ENCODE measurements at places on chromosomes 5 and 9.

GRCh38 chr9:126975327-126976220 lies 61.0 kb downstream of the RALGPS1 start:
- no peak for DNase-seq

DNA sequence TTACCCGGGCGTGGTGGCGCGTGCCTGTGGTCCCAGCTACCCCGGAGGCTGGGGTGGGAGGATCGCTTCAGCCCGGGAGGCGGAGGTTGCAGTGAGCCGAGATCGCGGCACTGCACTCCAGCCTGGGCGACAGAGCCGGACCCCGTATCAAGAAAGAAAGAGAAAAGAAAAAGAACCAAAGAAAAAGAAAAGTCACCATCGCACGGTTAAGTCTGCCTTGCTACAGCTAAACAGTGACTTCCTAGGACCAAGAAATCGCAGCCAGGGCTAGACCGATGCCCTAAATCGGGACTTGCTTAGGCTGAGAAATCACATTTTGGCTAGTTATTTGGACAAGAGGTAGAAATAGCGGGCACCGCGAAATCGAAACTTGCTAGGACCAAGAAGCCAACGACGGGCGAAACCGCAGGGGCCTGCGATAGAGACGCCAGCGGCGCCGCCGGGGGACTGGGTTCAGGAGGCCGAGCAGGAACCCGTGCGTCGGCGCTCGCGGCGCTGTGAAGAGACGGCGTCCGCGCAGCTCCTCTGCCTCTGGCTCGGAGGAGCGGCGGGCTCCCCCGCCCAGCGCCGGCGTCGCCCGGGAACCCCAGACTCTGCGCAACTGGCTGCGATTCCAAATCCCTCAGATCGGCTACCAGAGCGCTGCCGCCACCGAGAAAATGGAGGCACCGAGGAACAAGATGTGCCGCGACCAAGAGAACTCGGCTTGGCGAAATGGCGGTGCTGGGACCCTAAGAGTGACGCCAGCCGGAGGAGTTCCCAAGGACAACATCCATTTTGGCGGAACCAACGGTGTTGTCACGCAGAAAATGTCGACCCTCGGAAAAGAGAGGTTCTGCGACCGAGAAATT lies 26.1 kb upstream of the ANXA2R start:
- DNase-seq, result peak; percentile 74

- no peak for DNase-seq
Measured at GRCh38 chr5:129356846-129357245, 103.3 kb upstream of the ADAMTS19 start.

DNA sequence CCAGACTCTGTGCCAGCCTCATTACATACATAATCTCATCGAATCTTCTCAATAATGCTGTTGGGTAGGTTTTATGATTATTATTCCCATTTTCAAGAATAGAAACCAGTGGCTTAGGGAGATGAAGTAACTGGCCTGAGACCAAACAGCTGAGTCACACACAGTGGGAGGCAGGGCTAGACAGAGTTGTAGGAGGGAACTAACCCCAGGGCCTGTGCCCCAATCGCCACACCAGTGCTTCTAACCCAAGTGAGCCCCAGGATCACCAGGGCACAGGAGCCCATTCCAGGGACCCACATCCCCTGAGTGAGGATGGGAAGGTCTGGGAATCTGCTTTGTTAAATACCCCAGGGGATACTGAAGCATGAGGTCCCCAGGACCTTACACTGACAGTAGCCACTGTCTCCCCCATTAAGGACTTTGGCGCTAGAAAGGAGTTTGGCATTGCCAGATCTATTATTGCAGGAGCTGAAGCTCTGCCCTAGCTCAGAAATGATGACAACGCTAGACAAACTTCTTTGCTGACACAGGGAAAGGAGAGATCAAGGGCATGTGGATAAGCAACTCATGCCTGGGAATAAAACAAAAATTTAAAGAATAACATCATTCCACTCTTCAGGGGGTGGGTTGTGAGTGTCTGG lies 63.8 kb upstream of the PPARGC1B start:
- DNase-seq, result peak; percentile 57

DNA sequence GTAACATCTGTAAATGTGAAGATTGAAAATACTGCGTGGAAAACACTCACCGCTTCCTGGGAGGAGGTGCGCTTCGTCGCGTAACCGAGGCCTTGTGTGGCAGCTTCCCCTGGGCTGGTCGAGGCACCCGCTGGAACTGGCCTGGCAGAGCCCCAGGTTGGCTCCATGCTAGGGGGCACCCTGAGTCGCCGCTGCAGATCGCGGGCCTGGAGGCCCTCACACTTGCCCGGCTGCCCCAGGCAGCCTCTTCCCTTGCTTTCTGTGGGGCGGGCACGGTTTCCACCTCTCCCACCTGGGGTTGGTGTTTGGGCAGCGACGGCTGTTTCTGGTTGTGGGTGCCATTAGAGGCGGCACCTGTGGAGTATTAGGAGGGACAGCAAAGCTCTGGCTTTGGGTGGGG lies 852 bp downstream of the ZNF354C start:
- no peak for DNase-seq

DNA sequence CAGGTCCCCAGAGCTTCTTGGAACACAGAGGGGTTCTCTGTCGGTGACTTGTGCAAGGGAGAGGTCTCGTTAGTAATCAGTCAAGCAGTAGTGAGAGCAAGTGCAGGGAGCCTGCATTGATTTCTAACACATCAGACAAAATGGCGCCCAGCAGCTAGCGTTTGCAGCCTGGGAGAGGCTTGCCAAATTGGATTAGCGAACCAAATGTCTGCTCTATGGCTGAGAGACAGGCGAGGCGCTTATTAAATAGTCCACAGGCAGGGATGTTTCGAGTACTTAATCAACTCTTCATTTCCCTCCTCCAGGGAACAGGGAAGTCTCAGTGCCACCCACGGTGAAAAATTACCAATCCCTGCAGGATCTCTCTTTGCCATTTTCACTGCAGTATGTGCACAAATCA lies 131.4 kb upstream of the SHB start:
- no peak for DNase-seq

DNA sequence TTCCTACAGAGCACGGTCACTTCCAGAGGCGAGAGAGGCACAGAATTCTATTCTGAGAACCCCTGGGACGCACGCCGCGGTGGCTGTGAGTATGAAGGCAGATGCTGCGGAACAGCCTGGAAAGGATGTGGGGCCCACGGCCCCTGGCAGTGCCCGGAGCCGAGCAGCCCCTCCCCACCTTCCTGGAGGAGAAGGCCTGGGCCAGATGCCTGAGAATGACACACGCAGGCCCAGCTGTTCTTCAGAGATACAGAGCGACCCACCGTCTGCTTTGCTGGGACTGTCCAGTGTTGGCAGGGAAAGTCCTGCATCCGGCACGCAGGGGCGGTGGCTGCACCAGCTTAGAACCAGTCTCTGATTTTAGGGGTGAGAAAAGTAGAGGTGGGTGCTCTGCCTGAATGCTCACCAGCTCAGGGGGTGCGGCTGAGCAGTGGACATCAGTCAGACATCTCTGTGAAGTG lies 116.7 kb upstream of the LPCAT1 start:
- no peak for DNase-seq

- no peak for DNase-seq
Measured at GRCh38 chr9:98992107-98992884, 48.6 kb downstream of the COL15A1 start.

DNA sequence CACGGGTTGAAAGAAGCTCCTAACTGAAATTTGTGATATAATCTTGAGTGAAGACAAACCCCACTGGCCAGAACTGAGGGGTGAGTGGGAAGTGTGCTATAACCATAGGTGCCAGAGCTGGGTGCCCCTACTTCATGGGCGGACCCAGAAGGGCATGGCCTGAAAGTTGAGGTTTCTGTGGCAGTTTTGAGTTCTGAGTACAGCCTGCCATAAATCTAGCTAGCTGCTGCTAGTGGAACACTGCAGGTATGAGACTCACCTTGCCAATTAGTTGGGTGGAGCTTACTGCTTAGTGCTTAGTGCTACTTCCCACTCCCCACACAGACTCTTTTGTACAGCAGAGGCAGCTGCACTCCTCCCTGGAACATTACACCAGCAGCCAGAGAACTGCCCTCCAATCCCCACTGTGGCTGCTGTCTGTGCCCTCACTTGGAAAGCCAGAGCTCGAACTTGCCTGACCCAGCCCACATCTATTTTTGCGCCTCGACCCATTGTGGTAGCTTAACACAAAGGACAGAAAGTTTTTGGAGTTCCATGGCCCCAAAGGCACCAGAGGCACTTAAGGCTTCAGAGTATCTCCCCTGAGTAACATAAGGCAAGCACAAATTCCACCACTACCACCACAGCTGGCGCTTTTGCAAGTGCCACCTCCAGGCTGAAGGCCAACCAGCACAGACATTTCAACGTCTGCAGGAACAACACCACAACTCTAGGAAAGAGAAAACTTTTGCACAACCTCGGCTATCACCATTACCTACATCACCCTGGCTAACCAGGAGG lies 27.1 kb upstream of the PTGER4 start:
- DNase-seq, result no peak

GRCh38 chr5:123515904-123516303 lies 3.9 kb downstream of the CSNK1G3 start:
- DNase-seq, result no peak

DNA sequence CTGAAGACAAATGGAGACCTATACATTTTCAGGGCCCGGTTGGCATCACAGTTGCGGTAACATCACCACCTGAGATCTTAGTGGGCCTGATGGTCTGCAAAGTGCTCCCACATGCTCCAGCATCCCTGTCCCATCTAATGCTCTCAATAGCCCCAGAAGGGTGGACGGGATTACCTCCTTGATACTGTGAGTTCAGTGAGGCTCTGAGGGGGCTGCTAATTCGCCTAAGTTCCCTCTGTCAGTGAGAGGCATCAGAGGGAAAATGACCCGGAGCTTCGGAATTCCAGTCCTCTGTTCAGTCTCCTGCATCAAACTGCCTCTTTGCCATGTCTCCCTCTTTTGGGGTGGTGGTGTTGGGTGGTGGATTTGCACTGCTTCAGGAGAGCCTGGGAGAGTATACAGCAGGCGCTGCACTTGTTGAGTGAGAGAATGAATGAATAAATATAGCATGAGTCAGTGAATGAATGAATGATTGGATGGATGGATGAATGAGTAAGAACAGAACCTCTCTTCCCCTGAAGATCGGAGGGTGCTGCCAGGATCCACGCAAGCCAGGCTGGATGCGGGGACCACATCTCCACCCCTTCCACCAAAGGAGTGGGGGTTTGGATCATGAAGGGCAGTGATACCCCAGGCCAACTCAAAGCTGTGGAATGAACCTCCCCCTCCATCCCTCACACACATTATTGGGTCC lies 141.0 kb downstream of the GABBR2 start:
- DNase-seq, result no peak

GRCh38 chr5:171745602-171746001 lies 40.0 kb upstream of the SMIM23 start:
- DNase-seq, result no peak

- DNase-seq, result peak; percentile 40
Measured at GRCh38 chr9:126440940-126441339, 114.3 kb downstream of the MVB12B start.

DNA sequence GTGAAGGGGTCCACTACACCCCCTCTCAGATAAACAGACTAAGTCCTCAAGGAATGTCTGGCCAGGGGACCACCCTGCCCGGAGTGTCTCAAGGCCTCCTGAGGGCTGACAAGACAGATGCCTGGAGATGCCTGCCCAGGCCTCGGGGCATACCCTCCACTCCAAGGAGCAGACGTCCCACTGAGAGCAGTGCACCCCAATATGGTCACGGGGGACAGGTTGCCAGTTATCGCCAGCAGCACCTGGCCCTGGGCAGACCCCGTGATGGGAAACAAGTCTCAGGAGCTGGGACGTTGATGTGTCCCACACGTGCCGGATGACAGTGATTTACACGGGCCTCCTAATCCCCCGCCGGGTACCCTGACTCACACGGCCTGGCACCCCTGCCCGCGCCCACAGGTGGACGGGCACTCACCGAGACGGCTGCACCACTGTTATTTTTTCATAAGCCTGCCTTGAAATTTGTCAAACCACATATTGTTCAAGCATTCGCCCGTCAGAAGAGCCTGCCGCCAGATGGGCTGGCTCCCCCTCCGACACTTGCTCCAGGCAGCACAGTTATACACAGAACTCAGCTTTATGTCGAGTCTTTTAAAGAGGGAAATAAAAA lies 43.9 kb downstream of the BARX1 start:
- no peak for DNase-seq

DNA sequence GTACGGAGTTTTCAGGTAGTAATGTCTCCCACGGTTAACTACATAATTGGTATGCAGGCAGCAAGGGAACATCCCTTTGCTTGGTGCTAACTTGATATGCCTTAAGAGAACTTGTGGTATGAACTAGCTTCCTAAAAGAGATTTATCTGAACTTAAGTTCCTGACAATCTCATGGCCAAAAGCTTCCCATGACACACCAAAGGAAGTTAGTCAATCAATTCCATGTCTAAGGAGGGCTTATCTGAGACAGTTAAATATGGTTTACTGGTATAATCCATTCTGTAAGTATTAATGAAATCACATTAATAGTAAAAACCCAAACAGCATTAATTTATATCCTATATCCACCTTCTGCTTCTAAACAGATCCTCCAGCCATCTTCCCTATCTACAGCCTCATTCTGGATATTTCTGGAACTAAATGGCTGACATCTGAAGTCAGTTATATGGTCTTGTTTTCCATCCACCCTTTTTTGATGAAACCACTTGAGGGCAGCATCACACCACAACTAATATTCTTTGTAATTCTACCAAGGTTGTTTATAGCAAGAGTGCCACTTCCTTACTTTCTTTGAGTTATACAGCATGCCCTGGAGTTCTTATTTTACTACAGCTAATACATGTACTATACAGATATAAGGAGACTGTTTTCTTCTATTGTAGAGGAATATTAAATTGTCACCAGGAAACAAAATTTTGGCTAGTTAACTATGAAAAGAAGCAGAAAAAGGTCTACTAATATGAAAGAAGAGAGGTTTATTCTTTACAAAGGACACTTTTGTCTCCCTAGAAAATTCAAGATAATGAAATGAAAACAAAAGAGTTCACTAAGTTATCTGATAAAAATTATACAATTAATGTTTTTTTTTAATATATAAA lies 34.7 kb downstream of the SHOC1 start:
- DNase-seq, result peak; percentile 87

- no peak for DNase-seq
Measured at GRCh38 chr9:112273876-112274275, 59.5 kb downstream of the PTBP3 start.

DNA sequence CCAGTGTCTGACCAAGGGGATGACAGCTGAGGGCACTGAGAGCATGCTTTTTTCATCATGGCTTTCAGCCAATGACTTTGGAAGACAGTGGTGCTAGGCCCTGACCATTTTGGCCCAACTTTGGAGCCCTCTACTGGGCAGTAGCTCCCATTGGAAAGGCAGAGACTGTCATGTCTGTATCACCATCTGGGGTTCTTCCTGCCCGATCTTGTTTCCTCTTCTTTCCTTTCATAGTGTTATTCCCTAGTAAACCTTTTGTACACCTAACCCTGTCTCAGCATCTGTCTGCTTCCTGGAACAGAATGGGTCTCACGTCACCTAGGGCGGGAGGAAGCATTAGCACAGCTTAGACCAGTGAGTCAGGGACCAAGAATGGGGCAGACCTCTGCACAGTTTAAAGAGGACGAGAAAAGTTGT lies 97.4 kb upstream of the MAST4 start:
- DNase-seq, result peak; percentile 60

GRCh38 chr9:75152416-75152815 lies 64.1 kb downstream of the OSTF1 start:
- no peak for DNase-seq
